HT-29 (cell line): ENCODE measurements at places on chromosomes 5 and 9. TPM values are rescaled to one million over a fixed set of nuclear protein-coding genes. Genes with fewer than 3 reads are reported as not detected.

PCDHB5 gene
- not detected in 2 replicates for total RNA-seq

RANBP17 gene
- total RNA-seq: 3.7 and 7.5 TPM in 2 replicates

MYOT gene
- 0.10 TPM in 1 of 2 replicates, not detected in the other for total RNA-seq

CDX1 gene
- total RNA-seq: 3.9 and 6.6 TPM in 2 replicates

LEAP2 gene
- total RNA-seq: 0.64 and 1.5 TPM in 2 replicates

WHRN gene
- total RNA-seq: 0.61 and 0.78 TPM in 2 replicates

FGF18 gene
- total RNA-seq: 0.37 and 0.58 TPM in 2 replicates

NPR3 gene
- not detected in 2 replicates for total RNA-seq

ENTPD2 gene
- 2.5 and 2.7 TPM in 2 replicates for total RNA-seq

PCDHB2 gene
- total RNA-seq: 0.13 TPM in 1 of 2 replicates, not detected in the other

RETREG1 gene
- total RNA-seq: 0.83 and 1.6 TPM in 2 replicates
